ENCODE measurements at places on chromosomes 6 and 20.
A peak's percentile ranks its signal among the peaks of the same experiment; 100 is the strongest.

- DNase-seq = no peak
These were observed 67.3 kb downstream of the ISM1 start for GRCh38 chr20:13288357-13288756.

- DNase-seq = no peak
These were observed 93.3 kb downstream of the CDH22 start for GRCh38 chr20:46214824-46215488.

DNA sequence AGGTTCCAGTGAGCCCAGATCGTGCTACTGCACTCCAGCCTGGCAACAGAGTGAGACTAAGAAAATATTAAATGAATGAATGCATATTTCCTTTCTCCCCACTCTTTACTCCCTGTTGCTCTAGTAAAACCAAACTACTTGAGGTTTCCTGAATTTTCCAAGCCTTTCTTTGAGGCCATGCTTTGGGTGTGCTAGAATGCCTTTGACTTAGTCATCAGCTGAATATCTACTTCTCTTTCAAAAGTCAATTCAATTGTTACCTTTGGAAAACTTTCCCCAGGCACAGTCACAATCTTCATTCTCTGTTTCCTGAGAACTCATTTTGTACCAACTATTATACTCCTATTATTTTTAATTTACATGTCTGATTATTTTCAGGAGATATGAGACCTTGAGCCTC, 27.5 kb upstream of the CEP85L start:
- no peak for DNase-seq

DNA sequence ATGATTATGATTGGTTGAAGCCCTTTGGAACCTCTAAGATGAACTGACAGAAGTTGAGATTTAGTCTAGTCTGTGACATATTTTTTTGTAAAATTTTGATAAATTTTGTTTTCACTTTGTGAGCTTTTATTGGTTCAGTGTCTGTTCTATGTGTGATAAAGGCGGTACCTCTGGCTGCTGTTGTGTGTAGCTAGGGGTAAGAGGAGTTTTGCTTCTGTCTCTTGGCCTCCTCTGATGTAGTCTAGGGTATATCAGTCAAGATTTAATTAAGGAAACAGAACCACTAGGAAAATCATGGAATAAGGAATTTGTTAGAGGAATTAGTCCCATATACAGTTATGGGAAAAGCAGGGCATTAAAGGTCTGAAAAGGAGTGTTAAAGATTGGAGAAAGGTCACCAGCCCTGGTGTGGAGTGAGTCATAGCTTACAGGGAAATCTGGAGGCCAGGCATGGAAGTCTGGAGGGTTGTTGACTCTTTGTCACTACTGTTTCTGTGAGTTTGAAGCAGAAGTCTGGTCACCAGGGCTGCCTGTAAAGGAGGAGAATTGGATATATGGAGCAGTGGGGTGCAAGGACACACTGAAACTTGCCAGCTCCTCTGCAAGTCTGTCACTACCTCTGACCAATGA, 28.5 kb downstream of the CDC5L start:
- DNase-seq = no peak

- DNase-seq = peak; percentile 47
These were observed 1.1 kb upstream of the TMEM74B start for GRCh38 chr20:1185790-1186334.

DNA sequence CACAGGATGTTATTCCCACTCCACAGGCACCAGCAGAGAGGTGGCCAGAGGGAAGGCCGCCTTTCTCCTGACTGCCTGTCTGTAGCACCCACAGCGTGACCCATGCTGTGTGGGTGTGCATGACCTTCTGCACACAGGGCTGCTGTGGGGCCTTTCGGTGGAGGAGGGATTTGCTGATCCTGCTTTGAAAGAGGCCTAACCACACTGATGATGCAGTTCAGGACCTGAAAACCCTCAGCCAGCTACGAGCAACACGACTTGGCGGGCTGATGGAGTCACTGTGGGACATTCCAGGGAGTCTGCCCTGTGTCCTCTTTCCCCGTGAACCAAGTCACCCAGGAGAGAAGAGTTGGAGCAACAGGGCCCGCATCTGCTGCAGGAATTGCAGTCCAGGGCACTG, 49.1 kb downstream of the SYTL3 start:
- no peak for DNase-seq

DNA sequence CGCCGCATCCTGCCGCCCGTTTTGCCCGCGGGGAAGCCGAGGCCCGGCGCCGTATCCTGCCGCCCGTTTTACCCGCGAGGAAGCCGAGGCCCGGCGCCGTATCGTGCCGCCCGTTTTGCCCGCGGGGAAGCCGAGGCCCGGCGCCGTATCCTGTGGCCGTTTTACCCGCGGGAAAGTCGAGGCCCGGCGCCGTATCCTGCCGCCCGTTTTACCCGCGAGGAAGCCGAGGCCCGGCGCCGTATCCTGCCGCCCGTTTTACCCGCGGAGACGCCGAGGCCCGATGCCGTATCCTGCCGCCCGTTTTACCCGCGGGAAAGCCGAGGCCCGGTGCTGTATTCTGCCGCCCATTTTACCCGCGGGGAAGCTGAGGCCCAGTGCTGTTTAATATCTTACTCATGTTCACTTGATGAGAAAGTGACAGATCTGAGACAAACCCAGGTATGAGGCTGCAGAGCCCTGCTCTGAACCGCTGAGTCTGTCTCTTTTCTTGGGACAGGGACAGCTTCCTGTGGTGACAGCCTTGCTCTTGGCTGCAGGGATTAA, 129.4 kb downstream of the CDH26 start:
- DNase-seq = no peak

DNA sequence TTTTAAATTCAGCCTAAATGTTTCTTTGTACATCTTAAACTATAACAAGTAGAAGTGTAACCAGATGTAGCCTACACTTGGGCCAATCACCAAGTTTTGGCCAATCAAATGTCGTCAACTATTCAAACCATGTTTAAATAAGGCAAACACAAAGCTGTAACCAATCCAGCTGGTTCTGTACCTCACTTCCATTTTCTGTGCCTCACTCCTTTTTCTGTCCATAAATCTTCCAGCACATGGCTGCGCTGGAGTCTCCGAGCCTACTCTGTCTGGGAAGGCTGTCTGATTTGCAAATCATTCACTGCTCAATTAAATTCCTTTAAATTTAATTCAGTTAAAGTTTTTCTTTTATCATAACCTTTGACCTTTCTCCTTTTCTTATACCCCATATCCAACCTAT, 7.7 kb upstream of the AHI1 start:
- no peak for DNase-seq

GRCh38 chr6:128337619-128338018, 182.8 kb downstream of the PTPRK start:
- no peak for DNase-seq

DNA sequence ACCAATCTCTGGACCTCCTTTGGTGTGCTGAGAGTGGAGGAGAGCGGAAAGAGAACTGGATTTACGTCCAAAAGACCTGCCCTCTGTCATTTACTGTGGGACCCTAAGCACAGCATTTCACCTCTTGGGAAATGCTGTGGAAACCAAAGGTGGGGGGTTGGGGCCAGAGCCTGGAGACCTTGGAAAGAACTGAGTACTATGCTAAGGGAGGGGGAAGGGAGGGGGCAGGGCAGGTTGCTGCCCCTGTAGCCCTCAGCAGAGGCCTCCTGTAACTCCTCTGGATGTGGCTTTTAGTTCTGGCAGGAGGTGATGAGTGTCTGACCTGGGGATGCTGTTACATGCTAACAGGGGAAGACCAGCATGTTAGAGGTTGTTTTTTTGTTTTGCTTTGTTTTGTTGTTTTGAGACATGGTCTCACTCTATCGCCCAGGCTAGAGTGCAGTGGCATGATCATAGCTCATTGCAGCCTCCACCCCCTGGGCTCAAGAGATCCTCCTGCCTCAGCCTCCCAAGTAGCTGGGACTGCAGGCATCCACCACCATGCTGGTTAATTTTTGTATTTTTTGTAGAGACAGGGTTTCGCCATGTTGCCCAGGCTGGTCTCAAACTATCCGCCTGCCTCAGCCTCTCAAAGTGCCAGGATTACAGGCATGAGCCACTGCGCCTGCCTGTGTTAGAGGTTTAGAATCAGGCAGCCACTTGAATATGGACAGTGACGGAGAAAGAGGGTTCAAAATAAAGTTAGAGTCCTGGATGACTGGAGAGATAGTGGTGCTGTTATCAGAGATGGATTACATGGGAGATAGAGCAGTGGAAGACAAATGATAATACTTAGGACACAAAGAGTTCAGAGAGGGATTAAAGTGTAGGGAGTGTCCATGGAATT, 18.4 kb upstream of the PARD6B start:
- no peak for DNase-seq

- no peak for DNase-seq
These were observed 3.4 kb upstream of the MICAL1 start for GRCh38 chr6:109458774-109459531.

DNA sequence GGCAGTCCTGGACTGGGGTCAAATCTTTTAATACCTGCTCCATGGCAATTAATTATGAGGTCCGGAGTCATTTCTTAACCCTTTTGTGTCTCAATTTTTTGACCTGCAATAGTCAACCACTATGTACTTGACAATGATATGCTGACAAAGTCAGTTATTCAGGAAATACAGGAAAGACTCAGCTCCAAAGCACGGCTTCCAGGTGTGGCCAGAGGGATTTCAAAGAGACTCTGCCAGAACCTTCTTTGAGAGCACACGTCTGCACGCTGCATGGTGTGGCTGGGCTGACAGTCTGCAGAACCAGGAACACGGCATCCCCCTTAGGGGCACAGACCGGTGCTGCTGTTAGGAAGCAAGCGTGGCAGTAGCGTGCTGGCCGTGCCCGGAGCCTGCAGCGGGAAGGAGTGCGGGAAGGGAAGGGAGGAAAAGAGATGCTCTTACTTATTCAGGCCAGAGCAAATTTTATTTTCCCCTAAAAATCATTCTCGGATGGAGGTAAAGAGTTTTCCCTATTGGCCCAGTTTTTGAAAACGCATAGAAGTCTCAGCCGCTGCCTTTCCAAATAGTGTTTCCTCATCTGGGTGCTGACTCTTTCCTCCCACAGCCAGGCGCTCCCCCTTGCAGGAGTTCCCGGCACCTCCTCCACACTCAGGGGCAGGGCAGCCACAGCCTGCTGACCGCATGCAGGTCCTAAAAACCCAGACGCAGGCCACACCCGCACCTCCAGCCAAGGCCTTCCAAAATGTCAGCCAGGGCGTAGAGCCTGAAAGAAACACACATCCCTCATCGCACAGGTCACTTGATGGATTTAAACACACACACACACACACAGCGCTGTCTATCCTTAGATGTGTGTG, 187.4 kb upstream of the SNX9 start:
- no peak for DNase-seq

DNA sequence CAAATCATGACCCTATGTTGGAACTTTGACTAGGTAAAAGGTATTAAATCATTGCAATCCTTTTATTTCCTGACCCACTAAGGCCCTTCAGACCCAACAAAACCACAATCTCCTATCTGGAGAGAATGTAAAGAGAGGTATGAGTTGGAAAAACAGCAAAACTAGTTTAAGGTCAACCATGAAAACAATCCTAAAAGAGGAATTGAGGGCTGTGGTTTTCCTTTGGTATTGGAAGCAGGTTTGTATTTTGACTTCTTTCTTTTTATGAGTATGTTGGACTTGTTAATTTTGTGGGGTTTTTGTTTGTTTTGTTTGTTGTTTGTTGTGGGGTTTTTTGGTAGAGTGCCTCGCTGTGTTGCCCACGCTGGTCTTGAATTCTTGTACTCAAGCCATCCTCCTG, 4.7 kb upstream of the SEC63 start:
- no peak for DNase-seq

GRCh38 chr6:157615420-157615769, 207.7 kb upstream of the SNX9 start:
- DNase-seq = no peak

- no peak for DNase-seq
These were observed 253.9 kb upstream of the MAN1A1 start for GRCh38 chr6:119603501-119603900.

GRCh38 chr6:2429460-2429859, 184.1 kb upstream of the GMDS start:
- DNase-seq = no peak

- DNase-seq = no peak
These were observed 85.0 kb downstream of the DTD1 start for GRCh38 chr20:18672834-18673233.

GRCh38 chr6:106486236-106486635, 125.7 kb downstream of the CRYBG1 start:
- DNase-seq = no peak

- no peak for DNase-seq
These were observed 48.3 kb downstream of the RREB1 start for GRCh38 chr6:7155871-7156579.

- DNase-seq = no peak
These were observed 145.8 kb downstream of the LCA5 start for GRCh38 chr6:79391480-79391879.

DNA sequence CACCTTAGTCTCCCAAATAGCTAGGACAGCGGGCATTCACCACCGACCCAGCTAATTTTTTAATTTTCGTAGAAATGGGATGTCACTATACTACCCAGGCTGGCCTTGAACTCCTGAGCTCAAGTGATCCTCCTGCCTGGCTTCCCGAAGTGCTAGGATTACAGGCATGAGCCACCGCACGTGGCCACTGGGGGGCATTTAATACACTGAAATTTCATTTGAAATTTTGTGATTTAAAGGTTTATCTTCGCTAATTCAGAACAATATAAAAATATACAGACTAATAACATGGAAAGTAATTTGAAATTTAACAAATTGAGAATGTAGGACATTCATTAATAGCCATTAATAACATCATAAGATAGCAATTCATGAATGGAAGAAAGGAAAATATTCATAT, 20.5 kb upstream of the TBC1D32 start:
- no peak for DNase-seq

DNA sequence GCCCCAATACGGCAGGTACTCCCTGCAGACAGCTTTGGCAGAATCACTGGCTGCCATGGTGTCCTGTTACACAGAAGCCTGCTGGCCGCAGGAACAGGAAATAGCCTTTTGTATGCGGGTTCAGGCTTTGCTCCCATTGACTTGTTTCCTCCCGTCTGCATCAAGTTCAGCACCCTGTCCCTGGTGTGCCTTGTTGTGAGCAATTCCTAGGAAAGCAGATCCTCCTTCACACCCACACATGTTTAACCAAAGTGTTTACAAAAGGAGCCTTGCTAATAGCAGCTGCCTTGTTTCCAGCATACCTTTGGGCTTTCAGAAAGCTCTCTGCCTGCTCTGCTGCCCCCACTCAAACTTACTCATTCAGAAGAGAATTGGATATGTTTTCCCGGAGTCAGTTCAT, 127.2 kb upstream of the SUPT3H start:
- DNase-seq = no peak

GRCh38 chr6:106959985-106960384, 14.5 kb downstream of the CD24 start:
- DNase-seq = no peak

GRCh38 chr6:34743625-34744293, 13.5 kb upstream of the SNRPC start:
- DNase-seq = no peak

- DNase-seq = no peak
These were observed 111.5 kb upstream of the CITED2 start for GRCh38 chr6:139485742-139486475.

- no peak for DNase-seq
These were observed 1304.6 kb downstream of the EPHA7 start for GRCh38 chr6:92114797-92115196.

DNA sequence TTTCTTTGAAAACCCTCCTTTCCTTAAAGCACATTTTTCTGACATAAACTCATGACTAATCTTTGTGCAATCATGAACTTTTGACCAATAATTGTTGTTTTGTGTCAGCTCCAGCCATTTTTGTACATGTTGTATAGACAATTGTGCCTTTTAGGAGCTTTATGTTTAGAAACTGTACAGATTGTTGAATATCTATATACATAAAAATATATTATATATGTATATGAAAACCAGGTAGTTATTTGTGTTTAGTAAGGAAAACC, 125.7 kb upstream of the EDN1 start:
- DNase-seq = no peak

- no peak for DNase-seq
These were observed 79.2 kb downstream of the STXBP5 start for GRCh38 chr6:147283460-147283859.
